ENCODE measurements at places on chromosomes 7 and 10. TPM values are rescaled to one million over a fixed set of nuclear protein-coding genes. Genes with fewer than 3 reads are reported as not detected.

The PTPRN2 gene
- 9.0 TPM for total RNA-seq

The ZNF736 gene
- 8.2 TPM for total RNA-seq

GRCh38 chr7:47651355-47652317, 69.7 kb upstream of the TNS3 start:
- peak; percentile 84 for DNase-seq

GRCh38 chr7:100426516-100426915, 2.0 kb downstream of the ZCWPW1 start:
- DNase-seq = no peak

GRCh38 chr7:1489336-1489735, 14.9 kb downstream of the INTS1 start:
- no peak for DNase-seq

The OTUD1 gene
- 3.4 TPM for total RNA-seq

GRCh38 chr7:2529161-2530070, 9.8 kb downstream of the LFNG start:
- peak; percentile 93 for DNase-seq

The CFAP43 gene
- 0.24 TPM for total RNA-seq

The CD36 gene
- total RNA-seq = 6.5 TPM

DNA sequence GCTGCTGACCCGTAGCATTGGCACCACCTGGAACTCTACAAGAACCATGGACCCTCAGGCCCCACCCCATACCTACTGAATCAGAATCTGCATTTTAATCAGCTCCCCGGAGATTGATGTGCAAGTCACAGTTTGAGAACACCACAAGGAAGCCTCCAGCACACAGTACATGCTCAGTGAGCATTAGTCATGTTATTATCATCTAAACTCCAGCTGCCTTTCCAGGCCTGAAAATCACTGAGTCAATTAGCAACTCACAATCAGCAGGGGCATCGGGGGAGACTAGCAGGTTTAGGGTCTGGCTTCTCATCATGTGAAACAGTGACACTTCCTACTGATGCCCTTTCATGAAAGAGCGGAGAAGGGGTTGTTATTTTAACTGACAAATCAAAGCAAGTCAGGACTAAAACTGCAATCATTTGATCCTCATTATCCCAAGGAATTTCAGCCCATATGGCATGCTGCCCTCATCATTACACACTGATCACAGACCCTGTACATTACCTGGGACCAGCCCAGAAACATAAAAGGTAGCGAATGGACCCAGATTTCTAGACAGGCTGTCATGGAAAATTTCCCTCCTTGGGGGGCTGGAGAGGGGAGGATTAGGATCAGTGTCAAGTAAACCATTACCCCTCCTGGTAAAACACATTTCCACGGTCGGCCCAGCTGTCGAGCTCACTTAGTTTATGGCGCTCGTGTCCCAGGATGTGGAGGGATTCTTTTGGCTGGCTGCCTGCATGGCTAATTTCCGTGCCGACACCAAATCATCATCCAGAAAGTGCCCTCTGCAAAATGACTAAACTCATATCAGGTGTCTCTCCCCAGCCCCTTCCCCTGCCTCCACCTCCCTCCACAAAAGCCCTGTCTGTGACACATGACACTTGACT, 122.8 kb downstream of the PRLHR start:
- DNase-seq = peak; percentile 22

DNA sequence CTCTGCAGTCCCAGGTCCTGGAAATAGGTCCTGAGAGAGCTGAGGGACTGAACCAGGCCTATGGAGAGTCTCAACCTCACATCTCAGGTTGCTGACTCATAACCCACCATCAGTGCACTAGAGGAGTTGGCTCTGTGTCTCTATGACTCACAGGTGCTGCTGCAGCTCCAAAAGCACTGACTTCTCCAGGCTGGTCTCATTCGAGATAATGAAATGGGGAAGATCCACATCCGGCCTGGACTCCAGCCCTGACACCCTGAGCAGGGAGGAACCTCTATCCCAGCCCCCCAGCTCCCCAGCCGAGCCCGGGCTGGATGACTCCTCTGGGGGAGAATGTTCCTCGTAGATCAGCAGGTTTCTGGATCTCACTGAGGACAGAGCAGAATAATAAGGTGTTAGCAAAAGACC, 35.5 kb upstream of the DGKI start:
- DNase-seq = peak; percentile 100

DNA sequence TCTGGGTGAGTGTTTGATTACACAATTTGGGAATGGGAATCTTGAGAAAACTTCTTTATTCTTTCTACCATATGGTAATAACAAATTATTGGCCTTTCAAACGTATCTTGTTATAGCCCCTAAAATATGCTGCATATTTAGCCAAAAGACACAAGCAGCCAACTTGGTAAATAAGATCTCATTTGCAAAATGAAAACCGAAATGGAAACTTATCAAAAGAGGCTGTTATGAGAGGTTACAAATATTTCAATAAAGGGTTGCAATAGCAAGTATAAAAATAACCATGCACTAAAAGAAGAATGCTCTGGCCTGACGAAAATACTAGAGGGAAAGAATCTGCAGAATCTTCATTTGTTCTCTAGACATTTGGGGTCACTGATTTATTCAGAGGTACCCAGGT, 259.5 kb upstream of the LRRN3 start:
- DNase-seq = no peak

The LRRC4 gene
- total RNA-seq = not detected

The CHAT gene
- total RNA-seq = not detected

The MAPK8 gene
- total RNA-seq = 40.1 TPM

The ANKRD22 gene
- total RNA-seq = not detected

GRCh38 chr7:11437994-11438393, 394.0 kb downstream of the THSD7A start:
- DNase-seq = no peak

The AUTS2 gene
- total RNA-seq = 0.10 TPM

- no peak for DNase-seq
Measured at GRCh38 chr10:131179361-131179760, 132.2 kb downstream of the TCERG1L start.

DNA sequence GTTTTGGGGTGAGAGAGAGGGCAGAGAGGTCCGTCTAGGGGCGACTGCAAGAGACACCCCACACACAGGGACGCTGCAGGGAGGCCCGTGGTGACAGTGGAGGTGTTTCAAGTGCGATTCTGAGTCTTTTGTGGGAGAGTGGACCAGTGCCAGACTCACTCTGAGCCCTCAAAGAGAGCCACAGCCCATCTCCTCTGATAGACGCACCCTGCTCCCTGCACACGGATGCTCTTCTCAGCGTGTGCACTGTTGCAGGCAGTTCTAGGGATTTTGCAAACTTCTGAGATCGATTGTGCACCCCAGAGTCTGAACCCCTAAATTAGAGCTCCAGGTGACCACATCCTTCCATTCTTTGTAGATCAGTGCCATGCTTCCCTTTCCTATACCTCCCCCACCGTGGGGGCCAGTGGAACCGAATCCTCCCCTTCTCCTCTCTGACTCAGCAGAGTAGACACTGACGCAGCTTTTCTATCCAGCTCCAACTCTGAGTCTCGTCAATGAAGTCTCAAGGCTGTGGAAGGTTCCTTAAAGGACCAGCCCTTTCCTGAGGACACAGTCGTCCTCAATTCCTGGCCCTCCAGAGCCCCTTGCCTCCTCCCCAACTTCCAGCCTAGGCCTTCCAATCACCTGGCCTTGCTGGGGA, 83.8 kb downstream of the TMEM130 start:
- no peak for DNase-seq

The PDE1C gene
- 19.1 TPM for total RNA-seq

- peak; percentile 36 for DNase-seq
Measured at GRCh38 chr7:142753366-142753765, 4.1 kb downstream of the PRSS1 start.

The WDFY4 gene
- not detected for total RNA-seq

GRCh38 chr7:128869138-128869943, 6.7 kb downstream of the ATP6V1F start:
- peak; percentile 35 for DNase-seq

GRCh38 chr10:125123476-125124114, 36.8 kb downstream of the CTBP2 start:
- DNase-seq = peak; percentile 96

- DNase-seq = peak; percentile 51
Measured at GRCh38 chr7:32158751-32159745, 88.8 kb upstream of the PDE1C start.

The CPN1 gene
- not detected for total RNA-seq

DNA sequence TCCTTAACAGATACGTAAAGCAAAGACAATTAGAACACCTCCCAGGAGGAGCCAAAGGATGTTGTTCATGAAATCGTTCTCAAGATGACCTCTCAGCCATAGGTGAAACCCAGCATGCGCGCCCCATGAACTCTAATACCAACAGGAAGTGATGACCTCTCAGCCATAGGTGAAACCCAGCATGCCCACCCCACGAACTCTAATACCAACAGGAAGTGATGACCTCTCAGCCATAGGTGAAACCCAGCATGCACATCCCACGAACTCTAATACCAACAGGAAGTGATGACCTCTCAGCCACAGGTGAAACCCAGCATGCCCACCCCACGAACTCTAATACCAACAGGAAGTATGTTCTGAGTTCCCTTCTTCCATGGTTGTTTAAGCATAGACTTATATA, 205.2 kb upstream of the ADARB2 start:
- no peak for DNase-seq

- no peak for DNase-seq
Measured at GRCh38 chr10:7334642-7334964, 76.2 kb downstream of the SFMBT2 start.

GRCh38 chr7:105003275-105003674, 10.7 kb upstream of the KMT2E start:
- DNase-seq = peak; percentile 81

DNA sequence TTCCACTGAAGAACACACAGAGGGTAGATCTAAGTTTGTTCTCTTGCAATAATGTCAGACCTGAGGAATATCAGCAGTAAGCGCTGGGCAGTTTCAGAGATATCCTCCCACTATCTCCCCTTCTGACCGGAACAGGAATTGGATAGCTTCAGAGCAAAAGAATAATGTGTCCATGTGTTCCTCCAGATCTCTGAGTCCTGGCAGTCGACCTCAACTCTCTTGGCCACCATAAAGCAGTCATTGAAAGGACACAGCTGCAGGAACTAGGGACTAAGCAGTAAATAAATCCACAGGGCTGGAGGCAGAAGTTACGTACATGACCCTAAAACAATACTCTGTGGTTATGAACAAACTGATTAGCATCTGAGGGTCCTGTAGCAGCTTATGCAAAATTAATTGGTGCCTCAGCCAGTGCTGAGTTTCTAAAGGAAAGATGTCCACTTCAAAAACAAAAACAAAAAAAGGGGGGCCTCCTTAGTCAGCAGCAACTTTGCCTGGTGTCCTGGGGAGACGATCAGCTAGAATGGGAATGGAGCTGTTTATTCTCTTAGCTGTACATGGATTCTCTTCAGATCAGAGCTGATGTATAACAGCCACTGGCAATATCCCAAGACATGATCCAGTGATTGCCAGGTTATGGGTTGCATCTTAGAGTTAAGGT, 6.4 kb upstream of the PRTFDC1 start:
- peak; percentile 88 for DNase-seq

DNA sequence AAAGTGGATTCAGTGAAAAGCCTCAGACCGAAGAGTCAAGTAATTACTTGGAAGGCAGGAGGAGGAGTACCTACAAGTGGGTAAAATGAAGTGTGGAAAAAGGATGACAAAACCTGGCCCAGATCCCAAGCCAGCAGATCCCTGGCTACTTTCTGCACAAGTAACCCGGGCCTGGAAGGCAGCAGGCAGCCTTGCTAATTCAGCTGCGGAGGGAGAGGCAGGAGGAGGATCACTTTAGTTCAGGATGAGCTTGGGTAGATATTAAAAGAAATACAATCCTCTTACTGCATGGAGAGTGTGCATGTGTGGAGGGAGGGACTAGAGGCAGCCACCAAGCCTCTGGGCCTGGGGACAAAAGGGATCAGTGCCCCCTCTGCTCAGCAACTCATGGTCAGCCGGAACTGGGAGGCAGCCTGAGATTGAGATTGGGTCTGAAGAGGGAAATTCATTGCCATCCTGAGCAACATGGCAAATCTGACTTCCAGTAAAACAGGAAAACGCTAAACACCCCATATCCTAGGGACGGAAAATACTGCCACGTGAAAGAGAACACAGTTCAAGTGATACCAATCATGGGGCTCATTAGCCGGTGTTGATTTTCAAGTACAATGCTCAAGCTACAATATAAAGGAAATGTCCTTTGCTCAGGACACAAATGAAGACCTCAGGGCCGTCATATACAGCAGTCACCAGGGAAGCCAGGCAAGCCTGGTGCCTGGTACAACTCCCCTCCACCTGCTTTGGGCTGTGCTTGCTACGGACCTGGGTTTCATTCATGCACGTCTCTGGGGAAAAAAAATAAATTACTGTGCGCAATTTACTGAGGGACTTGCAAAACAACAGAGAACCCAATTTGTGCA, 1.3 kb downstream of the AMPH start:
- peak; percentile 9 for DNase-seq

The CALN1 gene
- not detected for total RNA-seq

DNA sequence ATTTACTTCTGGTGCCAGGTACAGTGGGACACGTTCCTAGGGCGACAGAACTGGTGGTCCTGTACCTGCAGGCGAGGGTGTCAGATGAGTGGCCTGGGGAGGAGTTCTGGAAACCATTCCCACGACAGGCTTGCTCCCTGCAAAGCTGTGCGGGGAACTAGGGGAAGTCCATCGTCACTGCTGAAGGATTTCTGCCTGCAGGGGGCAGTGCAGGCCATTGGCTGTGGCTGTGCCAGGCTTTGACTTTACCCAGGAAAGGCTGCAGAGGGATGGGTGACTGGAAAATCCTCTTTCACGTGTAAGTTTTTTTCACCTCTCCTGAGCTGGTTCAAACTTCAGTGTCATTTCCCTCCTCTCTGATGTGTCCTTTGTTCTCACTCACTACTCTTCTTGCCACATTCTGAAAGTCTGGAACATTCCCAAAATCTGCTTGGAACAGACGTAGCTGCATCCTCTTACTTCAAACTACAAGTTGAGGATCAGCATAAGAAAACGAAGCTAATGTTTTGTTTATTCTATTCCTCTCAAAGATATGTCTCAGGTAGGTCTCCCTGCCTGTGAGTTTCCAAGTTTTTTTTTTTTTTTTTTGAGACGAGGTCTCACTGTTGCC, 126.5 kb downstream of the SH2D4B start:
- peak; percentile 52 for DNase-seq

The GRM3 gene
- total RNA-seq = not detected

The INHBA gene
- total RNA-seq = 23.0 TPM

DNA sequence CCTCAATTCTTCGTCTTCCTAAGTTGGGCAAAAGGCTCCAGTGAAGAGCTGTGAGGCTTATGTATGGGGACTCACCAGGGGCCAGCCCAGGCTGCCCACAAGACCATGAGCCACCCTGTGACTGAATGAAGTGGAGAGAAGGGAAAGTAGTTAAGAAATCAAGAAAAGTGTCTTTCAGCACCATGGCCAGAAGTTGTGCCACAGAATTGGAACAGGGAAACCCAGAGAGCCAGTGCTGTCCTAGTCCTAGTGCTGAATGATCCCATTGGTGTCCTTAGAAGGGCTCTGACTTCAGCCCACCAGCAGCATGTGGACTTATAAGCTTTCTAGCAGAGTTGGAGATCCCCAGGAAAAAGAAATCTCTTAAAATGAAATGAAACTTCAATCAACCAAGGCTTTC, 37.0 kb upstream of the CCSER2 start:
- DNase-seq = peak; percentile 53

The PRKCQ gene
- total RNA-seq = not detected

The INA gene
- 7.9 TPM for total RNA-seq

Measured in RPMI7951 (cell line).